Vagina (tissue), 2 donors: ENCODE measurements at places on chromosomes 7 and 10.

- DNase-seq: no peak
These were observed 73.4 kb upstream of the PALS2 start for GRCh38 chr7:24499871-24500270.

GRCh38 chr10:111999915-112000302 is 183.7 kb downstream of the GPAM start:
- DNase-seq: no peak

DNA sequence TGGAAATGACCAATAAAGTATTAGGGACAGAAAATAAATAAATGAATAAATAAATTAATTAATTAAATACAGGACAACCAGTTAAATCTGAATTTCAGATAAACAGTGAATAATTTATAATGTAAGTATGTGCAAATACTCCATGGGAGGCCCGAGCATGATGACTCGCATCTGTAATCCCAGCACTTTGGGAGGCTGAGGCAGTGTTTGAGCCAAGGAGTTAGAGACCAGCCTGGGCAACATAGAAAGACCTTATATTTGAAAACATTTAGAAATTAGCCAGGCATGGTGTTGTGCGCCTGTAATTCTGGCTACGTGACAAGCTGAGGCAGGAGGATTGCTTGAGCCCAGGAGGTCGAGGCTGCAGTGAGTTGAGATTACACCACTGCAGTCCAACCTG is 123.7 kb downstream of the CUL2 start:
- DNase-seq: no peak

- no peak for DNase-seq
These were observed 6.0 kb upstream of the HMX3 start for GRCh38 chr10:123129618-123130271.

DNA sequence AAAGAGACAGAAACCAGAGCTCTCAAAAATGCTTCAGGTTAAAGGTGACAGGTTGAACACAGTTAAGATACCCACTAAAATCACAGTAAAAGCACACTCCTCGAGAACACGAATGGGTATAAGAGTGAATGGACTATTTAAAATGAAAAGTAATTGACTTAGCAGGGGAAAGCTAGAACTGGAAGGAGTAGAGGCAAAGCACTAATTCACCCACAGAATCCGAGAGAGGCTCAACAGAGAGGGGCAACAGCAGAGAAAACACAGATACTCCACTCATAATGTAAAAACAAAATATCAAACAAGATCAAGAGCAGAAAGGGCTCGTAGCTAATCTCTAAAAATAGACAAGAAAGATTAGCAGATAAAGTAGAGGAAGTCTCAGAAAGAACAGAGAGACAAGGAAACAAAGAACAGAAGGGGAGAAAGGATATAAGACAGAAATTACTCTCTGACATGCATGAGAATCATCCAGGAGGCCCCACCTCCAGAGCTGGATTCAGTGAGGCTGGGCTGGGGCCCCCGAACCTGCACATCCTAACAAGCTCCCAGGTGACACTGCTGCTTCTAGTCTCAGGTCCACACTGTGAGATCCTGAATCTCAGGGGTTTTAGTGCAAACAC is 117.6 kb downstream of the GALNT11 start:
- no peak for DNase-seq

GRCh38 chr7:2353113-2353935 is 1.3 kb upstream of the EIF3B start:
- DNase-seq: no peak

- no peak for DNase-seq
These were observed 95.8 kb downstream of the SEC61G start for GRCh38 chr7:54663186-54663585.

DNA sequence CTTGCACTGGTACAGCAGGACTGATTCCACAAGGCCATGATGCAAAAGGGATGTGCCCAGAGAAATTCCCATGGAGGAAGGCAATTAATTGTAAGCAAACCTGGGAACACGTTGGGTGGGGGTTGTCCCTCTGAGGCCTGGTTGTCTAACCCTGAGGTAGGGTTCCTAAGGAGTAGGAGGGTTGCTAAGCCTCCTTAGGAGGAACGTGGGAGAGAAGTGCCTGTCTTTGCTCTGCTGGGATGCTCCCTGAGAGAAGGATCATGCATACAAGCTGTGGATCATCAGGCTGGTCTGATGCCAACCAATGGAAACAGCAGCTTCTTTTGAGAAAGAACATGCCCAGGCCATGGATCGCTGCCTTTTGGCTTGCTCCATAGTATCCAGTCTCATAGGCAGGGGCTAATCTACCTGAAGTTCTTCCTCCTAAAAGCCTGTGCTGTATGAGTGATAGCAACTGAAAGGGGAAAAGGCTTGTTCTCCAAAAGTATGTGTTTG is 203.7 kb upstream of the NPVF start:
- no peak for DNase-seq

GRCh38 chr7:79911420-79911819 is 223.2 kb upstream of the GNAI1 start:
- DNase-seq: no peak

DNA sequence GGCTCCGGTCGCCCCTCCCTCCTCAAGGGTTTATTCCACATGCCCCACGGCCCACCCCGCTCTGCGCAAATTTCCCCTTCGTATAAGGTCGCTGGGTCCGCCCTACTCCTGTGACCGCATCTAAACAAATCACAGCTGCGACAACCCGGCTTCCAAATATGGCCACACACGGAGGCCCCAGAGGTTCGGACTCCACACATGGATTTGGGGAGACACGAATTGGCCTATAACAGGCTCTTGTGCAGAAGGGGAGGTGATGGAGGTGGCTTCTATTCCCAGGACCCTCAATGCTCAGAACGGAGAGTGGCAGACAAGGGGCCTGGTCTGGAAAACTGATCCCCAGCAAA is 90.1 kb downstream of the FOXL3 start:
- no peak for DNase-seq

DNA sequence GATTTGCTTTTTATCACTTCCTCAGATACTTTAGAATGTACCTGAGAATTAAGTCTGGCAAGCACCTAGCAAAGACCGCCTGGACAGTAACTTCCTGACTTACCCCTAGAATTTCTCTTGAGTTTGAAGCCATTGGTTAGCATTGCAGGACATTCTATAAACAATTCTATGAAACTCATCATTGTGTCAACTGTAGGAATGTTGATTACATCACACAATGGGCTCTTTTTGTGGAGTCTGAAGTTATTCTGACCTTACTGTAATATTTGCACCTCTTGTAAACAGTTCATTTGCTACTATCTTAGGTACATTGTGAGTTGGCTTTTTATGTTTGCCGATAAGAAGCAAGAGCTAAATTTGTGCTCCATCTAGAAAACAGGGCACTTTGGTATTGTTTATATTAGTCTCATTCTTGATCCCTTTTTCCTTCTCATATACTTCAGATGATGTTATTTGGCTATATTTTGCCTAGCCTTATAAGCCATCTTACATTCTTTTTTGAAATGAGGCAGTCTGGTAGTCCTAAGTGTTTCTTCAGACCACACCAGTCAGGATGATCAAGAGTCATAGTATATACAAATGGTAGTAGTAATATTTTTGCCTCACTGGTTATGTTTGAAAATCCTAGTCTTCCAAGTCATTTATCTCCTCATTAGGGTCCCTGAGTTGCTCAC is 52.4 kb downstream of the CASD1 start:
- DNase-seq: no peak

DNA sequence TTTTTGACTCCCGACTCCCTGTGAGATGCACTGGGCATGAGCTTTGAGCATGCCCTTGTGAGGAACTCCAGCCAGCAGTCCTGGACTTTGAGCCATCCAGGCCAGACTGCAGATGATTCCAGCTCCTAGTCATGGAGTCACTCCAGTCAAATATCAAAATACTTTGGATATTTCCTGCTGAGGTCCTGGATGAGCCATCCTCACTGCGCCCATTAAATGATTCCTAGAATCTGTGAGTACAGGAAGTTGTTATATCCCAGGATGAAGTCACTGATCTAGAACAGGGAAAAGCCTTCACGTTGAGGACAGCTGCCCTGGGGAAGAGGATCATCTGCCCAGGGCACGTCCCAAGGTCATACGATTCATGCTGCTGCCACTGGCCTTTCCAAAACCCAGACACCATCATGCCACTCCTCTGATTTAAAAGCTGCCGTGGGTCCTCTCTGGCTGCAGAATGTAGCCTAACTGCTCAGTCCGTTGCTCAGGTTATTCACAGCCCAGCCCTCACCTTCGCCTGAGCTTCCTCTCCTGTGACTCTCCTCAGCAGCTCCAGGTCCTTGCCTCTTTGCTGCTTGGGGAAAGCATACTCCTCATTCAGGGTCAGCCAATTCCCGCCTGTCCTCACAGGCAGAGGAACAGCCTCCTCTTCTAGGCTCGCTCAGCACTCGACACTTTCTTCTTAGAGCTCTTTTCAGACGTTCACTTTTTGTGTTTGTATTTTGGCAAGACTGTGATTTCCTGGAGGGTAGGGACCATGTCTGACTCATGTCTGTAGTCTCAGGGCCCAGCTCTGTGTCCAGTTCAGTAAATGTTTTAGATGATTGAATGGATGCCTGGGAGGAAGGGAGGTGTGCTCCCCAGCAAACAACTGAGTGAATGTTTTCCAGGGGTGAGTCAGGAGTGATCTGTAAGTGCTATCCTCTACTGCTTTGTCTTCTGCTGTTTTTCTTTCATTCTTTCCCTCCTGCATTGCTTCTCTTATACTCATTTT is 157.8 kb downstream of the SNX10 start:
- DNase-seq: no peak

DNA sequence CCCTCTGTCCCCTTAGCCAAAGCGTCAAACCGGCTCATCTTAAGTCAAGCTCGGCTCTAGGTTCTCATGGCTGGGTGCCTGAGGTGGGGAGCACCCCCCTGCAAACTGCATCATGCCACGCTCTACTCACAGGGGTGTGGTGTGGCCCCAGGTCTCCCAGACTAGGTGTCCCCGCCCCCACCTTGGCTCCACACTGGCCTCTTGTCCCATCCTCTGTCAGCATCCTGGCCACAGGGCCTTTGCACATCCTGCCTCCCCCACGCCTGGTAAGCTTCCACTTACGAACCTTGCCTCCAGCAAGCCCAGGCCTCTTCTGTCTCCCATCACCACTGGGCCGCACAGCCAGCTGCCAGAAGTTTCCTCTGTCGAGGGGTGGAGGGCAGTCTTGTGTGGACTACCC is 20.2 kb upstream of the GRIFIN start:
- no peak for DNase-seq

- DNase-seq: no peak
These were observed 117.9 kb upstream of the PRR15 start for GRCh38 chr7:29445736-29446135.

DNA sequence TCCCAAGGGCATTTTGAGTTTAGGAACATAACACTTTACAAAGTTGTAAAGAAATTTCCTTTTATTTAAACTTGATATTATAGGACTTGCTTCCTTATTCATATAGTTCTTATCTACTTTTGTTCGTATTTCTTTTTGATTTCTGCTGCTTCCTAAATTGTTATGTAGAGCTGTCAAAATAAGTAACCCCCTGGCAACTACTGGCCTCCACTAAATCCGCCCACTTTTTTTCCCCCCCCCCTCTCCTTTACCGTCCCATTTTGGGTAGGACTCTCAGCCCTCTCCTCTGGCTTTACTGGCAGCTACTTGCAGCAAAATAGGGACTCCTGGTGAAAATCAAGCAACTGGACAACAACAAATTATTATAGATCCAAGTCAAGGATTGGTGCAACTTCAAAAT is 1.1 kb downstream of the SP4 start:
- DNase-seq: no peak

DNA sequence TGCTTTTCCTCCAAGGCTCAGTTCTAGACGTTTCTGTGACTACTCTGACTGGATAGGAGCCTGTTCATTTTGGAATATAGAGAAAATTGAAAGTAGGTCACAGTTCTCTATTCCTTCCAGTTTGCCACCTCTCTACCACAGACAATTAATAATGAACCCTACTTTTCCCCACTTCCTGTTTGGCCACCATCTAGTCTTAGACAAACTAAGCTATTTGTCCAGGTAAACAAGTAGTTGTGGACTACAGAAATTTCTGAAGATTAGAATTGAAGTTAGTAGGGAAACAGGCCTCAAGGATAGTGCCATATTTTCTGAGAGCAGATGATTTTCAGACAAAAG is 87.0 kb downstream of the AUTS2 start:
- no peak for DNase-seq

DNA sequence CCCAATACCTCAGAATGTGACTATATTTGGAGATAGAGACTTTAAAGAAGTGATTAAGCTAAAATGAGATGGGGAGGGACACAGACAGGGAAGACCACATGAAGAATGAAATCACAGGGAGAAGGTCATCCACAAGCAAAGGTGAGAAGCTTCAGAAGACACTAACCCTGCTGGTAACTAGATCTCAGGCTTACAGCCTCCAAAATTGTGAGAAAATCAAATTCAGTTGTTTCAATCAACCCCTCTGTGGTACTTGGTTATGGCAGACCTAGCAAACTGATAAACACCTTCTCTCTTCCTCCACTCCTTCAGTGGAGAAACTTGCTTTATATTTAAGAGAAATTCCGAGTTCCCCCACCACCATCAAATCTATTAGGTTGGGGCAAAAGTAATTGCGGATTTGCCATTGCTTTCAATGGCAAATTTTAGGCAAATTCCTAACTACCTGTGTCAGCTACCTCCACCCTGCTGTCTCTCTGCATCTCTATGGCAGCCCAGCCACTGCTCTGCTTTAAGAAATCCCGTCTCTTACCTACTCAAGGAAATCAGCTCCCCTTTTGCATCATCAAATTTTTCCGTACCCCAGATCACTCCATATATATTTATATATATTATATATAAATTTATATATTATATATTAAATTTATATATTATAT is 38.2 kb downstream of the SEMA3E start:
- DNase-seq: no peak

DNA sequence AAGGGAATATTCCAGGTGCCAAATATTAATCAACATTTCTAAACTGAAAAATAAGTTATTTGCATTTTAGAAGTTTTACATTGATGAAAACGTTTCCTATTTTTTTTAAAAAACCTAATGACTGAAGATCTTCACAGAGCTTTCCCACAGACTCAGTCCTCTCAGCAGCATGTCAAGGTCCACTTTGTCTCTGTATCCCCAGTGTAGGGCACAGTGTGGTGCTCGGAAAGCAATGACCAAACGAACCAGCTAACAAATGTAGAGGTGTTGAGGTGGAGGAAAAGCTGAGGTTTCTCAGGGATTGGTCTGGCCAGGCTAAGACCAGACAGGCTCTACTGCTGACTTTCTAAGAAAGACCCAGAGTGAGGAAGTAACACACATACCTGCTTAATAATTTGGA is 202.2 kb upstream of the CDCA7L start:
- DNase-seq: no peak

- DNase-seq: no peak
These were observed 293.3 kb upstream of the KLF14 start for GRCh38 chr7:131027287-131027773.

DNA sequence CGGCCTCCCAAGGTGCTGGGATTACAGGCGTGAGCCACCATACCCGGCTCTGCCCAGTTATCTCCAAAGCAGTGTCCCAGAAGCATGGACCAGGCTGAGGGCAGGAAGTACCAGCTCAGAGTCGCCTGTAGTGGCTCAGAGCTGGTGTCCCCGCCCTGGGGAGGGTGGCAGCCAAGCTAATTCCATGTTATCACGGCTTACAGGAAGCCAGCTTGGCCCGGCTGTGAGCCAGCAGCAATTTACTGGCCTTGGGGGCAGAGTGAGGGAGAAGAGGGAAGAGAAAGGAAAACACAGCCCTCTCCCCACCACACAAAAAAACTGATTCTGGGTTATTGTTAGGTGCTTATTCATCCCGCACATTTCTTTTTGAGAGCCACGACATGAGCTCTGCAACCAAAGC is 88.1 kb downstream of the HIP1 start:
- DNase-seq: no peak
